ENCODE measurements at places on chromosomes 5 and 9.

DNA sequence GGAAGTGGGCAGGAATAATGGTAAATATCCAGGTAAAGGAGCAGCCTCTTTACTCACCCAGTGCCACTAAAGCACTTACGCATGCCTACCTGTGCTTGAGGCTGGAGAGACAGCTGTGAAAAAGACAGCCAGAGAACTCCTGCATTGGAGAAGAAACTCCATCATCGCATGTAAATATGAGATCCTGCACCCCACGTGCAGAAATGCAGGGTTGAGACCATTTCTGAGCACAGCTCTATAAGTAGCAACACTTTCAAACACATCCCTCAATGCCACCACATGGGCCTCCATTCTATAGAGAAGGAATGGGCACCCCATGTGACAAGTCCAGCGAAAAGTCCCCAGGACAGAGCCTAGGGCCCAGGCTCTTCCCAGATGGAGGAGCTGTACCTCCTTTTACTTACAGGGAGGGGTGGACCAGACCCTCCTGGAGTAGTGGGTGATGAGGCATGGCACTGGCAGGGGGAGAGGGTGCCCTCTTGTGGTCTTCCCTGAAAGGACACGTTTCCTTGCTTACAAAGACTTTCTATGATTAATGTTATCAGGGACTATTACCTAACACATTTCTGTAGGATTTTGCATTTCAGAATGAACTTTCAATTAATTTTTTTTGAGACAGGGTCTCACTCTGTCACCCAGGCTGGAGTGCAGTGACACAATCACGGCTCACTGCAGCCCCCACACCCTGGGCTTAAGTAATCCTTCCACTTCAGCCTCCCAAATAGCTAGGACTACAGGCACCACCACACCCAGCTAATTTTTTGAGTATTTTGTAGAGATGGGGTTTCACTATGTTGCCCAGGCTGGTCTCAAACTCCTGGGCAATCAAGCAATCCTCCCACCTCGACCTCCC is 55.3 kb upstream of the IL17B start:
- peak; percentile 45 for DNase-seq

DNA sequence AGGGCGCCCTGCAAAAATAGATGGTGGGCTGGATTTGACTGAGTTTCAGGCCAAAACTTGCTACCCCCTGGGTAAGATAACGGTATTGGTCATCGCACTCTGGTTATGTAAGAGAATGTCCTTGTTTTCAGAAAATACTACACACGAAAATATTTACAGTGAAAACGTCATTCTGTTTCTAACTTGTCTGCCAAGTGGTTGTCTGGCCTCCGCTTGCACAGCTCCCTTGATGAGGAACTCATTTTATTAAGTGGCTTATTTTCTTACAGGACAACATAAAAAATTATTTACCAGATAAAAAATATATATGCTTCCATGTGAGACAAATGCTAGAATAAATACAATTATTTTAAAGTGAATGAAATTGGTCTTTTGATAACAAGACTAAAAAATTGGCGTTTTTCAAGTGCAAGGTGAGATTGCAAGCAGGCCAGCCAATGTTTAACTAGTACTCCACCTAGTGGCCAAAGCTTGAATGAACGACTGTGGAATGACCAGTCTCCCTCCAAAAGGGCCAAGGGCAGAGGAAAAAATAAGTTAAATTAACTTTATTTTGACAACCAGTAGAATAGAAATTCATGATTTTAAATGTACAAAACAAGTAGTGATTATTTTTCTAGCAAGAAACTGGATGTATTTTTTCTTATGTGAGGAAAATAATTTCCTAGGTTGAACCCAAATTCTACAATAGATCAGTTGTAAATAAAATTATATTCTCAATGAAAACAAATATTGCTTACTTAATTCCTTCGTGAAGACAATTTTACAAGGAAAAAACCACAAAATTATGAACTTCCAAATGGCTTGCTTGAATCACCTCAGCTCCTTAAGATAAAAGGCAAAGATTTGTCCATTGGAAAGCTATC is 93.2 kb downstream of the ZFAND5 start:
- peak; percentile 67 for DNase-seq

- no peak for DNase-seq
Observed at GRCh38 chr9:133986774-133987445, 5.2 kb downstream of the VAV2 start.

DNA sequence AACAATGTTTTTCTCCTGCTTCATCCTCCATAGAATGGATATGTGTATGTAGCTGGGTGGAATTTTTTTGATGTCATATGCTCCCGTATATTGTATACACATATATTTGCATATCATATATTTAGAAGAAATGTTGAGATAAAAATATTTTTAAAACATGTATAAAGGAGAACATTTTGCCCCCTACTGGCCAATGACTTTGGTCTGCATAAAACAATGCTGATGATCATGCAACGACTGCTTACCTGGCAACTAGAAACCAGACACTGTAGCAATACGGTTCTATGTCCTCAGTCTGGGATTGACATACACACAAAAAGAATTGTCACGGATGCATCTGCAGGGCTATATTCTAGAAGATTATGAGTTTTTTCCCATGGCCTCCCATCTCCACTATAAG is 503.6 kb downstream of the ELAVL2 start:
- no peak for DNase-seq

GRCh38 chr5:67255881-67256280 is 59.3 kb upstream of the CD180 start:
- no peak for DNase-seq

GRCh38 chr5:124922255-124922975 is 176.0 kb upstream of the ZNF608 start:
- DNase-seq = no peak

Measured in CD4-positive, alpha-beta T cell treated with Interleukin-15 for 4 hours (primary cell).